BJ (cell line): ENCODE measurements at places on chromosomes 7 and 10.

DNA sequence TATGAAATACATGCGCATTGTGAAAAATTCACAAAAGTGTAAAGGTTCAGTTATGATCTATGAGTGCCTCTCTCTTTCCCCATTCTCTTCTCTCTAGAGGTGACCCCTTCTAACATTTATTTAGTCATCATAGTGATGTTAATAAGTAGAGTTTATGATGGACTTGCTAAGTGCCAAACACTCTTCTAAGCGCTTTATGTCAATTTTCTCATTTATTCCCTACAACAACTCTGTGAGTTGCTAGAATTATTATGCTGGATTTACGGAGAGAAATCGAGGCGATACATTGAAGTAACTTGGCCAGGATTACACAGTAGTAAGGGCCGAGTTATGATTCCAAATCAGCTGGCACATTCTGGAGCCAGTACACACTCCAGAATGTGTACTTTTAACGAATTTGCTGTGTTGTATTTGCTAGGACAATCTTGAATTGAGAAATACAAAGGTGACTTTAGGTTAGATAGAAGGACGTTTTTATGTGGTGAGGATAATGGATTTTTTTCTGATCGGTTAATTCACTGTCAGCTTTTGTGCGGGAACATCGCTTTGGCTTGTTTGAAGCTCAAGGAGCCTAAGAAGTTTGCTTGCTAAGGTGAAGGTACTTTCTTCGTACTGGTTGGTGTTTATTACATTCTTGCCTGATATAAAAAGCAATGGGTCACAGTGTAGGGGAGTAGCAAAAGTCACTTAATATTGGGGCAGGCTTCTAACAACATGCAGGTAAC is 1.4 kb downstream of the ATRNL1 start:
- DNase-seq, result no peak

- DNase-seq, result no peak
These were observed 151.5 kb upstream of the FAM3C start for GRCh38 chr7:121547544-121548092.

- peak; percentile 4 for DNase-seq
These were observed 1277.1 kb downstream of the GATA3 start for GRCh38 chr10:9331583-9332008.

DNA sequence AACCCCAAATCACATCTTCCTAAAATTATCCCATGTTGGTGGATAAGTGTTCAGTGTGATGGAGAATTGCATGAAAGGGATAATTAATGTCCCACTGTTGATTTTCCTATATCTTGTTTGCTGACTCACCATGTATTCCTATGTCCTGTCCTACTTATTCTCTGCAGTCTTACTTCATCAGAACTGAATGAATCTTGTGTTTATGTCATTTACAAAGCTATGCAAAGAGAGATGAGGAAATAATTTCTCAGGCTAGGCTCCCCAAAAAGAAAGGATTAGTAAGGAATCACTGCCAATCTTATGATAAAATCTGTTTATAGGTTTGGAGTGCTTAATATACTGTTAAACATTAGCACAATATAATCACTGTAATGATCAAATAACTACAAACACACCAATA is 360.8 kb downstream of the CRPPA start:
- no peak for DNase-seq

GRCh38 chr10:114265392-114266053 is 26.5 kb downstream of the VWA2 start:
- no peak for DNase-seq

DNA sequence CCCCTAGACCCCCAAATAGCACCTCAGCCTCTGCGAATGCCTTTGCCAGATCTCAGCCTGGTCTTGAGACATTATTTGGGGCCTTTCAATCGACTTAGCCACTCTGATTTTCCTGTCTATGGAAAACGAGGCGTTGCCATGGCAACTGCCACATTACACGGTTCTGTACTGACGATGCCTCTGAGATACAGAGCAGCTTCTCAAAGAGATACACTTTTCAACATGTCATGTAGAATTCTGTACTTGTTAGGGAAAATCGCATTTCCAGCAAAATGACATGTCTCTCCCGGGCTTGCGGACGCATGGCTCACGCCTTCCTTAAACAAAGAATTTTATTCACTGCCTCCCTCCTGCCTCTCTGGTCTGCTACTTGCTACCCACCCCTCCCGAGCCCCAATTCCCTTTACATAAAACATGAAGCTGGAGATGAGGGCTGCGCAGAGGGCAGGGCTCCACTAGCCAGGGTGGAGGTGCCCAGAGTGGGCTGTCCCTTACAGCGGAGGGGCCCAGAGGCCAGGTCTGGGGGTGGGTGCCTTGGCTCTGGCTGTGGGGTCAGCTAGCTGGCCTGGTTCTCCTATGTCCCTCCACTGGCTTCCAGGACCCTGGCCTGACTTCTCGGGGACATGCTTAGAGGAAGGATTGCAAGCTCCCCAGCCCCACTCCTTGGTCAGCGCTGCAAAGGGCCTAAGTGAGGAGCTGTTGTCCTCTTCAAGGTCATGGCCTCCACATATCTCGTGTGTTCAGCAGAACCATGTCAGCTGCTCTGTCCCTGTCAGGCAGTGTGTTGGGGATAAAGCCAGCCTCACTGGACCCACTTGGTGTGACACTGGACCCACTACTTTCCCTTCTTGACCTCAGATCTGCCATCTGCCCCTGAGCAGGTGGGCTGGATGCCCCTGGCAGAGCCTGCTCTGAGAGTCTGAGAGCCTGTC is 342.5 kb downstream of the RPS24 start:
- DNase-seq, result no peak

DNA sequence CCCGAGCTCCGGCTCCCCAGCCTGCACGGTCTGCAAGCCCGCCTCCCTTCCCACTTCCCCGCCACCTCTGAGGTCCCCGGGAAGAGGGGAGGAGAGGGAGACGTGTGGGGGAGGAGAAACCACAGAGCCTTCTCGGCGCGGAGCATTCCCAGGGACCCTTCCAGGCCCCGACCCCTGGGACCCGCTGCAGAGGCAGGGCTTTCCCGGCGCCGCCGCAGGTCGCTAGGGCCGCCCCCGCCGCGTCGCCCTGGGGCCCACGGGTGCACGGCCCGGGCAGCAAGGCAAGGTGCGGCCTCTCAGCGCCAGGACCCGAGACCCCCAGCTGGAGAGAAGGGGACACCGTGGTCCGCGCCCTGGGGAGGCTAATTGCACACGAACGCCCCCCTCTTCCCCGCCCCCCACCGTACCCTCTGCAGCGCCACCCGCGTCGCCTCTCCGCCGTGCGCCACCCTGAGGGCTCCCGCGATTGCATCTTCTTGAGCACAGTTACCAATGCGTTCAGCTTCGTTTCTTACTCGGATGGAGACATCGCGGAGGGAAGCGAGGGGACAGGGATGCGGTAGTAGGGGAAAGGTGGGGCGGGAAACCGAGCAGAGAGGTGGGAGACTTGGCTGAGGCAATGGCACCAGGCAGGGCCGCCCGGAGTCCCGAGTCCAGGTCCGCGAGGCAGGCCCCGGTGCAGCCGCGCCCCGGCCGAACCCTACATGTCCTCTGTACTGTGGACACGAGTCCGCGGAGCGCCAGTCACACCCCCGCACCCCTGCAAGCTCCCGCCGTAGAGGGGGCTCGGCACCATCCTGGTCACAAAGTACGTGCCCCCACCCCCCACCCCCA is 28.9 kb downstream of the SKIDA1 start:
- DNase-seq, result no peak

DNA sequence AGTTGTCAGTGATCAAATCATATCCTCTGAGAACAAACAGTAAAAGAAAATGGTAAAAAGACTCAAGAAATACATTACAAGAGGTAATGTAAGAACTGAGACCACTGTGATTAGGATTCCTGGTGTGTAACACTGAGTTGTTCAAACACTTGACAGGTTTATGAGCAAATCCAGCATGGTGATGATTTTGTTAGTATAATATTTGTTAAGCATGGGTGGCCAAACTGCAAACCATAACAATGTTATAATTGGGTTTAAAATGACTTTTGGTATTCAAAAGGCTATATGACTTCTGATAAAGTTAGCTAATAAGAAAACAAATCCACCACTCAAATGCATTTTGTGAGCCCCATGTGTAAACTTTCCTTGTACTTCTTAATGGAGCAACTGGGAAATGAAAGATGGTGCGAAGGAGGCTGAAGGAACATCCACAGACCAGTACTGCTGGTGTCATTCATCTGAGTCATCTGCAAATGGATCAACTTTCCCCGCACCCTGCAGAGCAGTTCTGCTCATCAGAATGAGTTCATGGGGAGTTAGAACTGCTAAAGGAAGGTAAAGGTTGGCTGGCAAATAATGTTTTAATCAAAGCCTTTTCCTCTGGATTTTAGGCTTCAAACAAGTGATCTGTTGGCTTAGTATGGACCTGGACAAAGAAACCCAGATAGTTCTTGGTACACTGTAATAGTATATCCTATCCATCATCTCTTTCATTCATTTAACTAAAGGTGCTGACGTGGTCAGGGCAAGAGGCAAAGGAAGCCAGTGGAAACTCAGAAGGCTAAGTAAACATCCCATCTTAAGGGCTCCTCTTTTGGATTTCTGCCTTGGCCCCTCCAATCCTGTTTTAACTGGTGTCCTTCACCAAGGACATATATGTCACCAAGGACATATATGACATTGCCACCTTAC is 45.0 kb downstream of the AFAP1L2 start:
- no peak for DNase-seq

DNA sequence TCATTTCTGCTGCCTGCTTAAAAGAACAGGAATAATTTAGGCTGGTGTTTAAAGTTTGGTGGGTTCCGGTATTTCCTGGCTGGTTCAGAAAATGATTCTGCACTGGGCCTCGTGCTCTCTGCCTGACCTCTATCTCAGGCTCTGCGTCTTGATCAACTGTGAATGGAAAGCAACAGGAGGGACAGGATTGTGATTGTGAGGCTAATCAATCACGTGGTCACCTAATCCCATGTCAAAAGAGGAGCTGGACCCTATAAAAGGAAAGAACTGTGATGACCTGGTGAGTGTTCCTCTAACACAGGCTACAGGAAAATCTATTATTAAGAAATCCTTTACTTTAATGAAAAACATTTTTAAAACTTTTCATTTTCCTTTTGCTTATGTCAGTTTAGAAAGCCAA is at the start of gene DHX32:
TSS of gene DHX32 (minus strand) at position 101 of the 400 bp plus-strand sequence. CDS start 468 bp downstream, outside the sequence.
- no peak for DNase-seq

DNA sequence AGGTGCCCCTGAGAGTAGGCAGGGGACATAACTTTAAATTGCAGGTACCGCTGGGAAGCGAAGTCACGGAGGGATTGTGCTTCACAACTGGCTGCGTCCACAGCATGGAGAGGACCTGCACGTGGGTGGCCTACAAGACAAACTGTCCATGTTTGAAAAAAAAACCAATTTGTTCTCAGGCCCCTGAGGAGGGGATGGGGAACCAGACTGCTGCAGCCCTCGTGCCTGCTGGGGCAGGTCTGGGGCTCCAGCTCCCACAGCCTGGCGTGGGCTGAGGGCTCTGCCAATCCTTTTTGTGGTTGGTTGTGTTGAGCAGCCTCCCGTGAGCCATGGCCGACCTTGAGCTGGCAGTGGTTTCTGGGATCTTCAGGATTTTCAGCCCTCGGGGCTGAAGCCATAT is 9.7 kb downstream of the SFRP5 start:
- DNase-seq, result no peak

GRCh38 chr10:78777867-78778266 is 290.9 kb upstream of the ZMIZ1 start:
- DNase-seq, result peak; percentile 55

DNA sequence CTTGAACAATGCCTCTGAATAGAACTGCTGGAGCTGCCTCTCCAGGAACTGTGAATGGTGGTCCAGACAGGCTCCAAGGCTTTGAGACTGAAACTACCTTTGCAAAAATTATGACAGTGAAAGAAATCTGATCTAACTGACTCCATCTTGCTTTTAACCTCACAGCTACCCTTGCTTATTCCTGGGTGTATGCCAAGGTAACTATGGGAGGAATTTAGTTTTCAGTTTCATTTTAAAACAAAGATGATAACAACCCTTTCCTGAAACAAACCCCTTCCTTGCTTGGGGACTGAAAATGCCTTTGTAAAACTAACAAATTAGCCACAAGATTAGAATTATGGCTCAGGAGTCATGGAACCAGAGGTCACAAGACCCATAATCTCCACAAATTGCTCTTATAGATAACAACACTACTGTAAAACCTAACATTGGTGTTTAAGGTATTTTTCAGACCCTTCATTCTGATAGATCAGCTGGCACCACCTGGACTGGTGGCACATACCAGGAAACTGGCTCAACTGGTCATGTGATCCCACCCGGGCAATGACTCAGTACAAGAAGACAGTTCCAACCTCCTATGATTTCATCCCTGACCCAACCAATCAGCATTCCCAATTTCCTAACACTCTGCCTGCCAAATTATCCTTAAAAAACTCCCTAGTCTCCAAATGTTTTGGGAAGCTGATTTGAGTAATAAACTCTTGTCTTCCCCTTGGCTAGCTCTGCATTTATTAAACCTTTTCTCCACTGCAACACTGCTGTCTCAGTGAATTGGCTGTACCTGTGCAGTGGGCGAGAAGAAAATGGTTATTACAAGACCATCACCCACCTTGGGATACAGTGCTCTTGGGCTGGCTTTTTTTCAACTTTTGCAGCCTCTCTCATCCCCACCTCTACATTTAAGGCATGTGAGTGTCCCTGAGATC is 608.1 kb downstream of the TYW1 start:
- DNase-seq, result no peak

DNA sequence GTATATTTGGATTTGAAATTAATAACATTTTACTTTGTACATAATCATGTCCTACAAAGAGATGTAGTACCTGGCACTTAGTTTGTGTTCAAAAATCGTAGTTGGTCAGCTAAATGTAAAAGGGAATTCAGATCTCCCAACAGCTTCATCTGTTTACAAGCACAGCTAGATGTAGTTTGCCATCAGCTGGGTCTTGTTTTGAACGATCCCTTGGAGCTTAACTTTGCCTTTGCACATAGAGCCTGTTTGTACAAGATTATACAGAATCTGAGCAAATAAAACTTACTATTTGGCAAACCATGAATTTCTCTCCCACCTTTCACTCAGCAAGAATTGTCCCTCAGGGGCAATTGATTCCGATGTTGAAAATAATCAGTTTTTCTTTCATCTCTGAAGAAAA is 36.1 kb upstream of the ADD3 start:
- DNase-seq, result no peak

GRCh38 chr7:96424411-96424810 is 102.5 kb upstream of the SLC25A13 start:
- no peak for DNase-seq

DNA sequence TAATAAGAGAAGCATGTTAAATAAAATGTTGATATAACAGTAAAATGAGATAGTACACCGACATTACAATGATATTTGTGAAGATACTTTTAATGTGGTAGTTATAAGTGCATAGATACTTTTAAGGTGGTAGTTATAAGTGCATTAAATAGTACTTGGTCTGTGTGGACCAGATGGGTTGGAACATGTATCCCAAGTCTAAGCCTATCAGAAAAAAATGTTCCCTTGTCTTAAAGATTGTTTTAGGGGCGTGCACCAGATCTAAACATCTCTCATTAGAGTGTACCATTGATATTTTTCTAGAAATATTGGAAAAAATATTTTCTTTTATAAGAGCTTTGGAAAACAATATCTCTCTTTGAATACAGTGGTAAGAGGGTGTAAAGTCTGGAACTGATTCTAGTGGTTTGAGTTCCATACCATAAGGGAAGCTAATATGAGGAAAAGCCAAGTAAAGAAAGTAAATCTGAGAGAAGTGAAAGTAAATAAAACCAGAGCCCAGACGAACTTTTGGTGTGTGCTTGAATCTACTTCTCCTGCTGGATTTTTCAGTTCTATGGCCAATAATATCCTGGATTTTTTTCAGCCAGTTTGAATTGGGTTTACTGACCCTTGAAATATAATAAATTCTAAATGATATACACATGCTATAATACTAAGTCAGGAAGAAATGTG is 175.3 kb downstream of the MBL2 start:
- DNase-seq, result no peak

- peak; percentile 81 for DNase-seq
These were observed 80.5 kb upstream of the PPIF start for GRCh38 chr10:79266543-79267312.
